ENCODE measurements at places on chromosomes 1 and 21.

- DNase-seq: no peak
These were observed 7.9 kb downstream of the TRIM46 start for GRCh38 chr1:155181371-155182051.

DNA sequence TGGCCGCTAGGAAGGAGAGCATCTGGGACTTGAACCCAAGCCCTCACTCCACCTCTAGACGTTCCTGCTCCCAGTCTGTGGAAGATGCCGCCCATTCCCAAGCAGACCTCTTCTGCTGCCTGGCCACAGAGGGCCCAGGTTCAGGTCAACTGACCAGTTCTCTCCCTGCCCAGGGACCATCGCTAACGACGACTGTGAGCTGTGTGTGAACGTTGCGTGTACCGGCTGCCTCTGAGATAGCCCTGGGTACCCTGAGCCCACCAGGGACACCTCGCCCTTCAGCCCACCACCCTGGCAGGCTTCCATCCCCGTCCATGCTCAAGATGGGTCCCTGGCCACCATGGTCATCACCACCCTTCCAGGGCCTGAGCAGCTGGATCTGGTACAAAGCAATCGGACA is 2.2 kb downstream of the GUCA2B start:
- DNase-seq: no peak

GRCh38 chr1:34929853-34930701 is 627 bp upstream of the DLGAP3 start:
- no peak for DNase-seq

DNA sequence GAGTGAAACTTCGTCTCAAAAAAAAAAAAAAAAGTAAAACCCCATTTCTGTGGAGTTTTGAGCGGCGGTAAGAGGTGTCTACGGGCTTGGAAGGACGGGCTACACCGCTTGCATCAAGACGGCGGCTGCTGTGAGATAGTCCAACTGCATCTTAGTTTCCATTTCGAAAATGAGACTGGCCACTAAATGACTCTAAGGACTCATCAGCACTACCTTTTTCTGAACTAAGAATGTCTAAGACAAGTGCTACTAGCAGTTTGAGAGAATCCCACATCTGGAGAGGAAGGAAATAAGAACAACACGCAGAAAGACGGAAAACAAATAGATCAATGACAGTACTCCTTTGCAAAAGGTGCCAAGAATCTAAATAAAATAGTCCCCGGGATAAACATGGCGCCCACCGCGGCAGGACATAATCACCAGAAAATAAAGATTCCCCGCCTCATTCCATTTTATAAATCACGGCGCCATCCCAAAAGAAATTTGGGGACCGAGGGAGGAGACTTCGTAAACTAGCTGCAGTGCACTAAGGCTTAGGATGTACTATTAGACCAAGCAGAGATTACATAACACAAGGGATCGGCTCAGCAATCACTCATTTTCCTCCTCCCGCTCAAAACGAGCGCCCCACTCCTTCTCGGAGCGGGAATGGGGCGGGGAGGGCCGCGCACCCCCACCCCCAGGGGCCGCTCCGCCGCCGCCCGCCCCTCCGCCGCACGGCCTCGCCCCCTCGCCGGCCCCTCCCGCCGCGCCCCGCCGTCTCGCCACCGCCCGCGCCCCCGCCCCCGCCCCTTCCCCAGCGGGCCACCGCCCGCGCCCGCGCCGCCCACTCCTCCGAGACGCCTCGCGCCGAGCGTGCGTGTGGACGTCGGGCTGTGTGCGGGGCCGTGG is 1.1 kb downstream of the POGZ start:
- peak; percentile 88 for DNase-seq

All from femur (tissue), 1 donor.